MV-4-11 (cell line): ENCODE measurements at places on chromosomes 1 and 21.

GRCh38 chr1:61397495-61397894, 315.1 kb downstream of the NFIA start:
- DNase-seq = no peak

GRCh38 chr1:223628233-223629125, 37.0 kb downstream of the CAPN8 start:
- peak; percentile 19 for DNase-seq

DNA sequence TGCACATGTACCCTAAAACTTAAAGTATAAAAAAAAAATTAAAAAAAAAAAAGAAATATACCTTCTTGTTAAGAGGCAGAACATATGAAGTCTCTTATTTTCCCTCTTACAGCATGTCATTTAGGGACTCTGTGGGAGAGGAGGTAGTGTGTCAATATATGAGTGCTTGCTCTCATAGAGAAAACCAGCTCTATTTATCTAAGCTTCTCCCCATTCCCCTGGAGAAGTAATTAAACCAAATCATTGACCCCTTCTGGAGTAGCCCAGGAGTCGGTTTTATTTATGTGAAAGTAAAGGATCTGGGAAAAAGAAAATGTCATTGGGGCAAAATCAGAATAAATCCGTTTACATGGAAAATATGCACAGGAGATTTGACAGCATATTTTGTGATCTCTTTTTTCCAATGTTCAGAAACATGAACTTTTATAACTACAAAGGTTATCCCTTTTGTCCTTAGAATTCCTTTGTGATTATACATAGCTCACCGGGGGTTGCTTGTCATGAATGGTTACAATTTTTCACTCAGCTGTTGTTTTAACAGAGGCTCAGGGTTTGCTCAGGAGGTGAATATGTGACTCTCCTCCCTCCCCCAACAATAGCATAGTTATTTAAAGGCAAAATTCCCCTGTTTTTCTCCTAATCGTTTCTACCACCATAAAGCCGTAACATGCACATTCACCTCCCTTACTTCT, 114.5 kb upstream of the C1orf21 start:
- no peak for DNase-seq

DNA sequence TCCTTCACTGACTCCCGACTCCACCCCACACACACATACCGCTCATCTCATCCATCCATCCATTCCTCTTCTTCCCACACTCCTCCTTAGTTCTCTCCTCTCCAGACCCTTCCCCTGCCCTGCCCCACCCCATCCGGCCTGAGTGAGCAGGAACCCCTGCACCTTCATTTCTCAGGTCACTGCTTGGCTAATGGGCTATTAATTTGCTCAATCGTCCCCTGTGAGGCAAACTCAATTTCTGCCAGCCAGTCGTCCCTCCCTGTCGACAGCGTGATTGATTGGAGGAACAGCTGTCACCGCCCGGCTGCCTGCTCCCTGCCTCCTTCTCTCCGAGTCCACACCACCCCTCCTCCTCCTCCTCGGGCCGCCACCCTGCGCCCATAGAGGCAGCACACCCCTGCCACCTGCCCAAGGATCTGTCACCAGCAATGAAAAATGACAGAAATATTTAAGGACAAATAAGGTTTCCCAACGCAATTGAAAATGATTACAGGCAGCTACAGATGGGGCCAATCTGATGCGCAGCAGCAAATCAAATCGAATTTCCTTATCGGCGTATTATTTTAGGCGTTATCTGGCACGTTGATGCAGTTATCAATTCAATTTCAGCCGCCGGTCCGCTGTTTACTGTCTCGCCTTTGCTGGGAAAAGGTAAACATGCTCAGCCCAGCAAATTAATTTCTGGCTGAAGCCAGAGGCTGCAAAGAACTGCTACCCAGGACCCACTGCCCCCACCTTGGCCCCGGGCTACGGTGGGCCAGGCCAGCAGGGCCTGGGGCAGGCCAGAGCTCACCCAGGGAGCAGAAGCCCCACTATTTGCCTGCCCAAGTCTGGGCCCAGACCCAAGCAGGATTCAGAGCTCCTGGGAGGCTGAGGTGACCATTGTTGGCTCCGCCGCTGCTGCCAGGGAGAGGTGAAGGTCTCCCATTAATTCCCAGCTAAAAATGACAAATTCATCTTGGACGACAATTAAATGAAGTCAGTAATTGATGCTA, 71.3 kb downstream of the TMEM53 start:
- DNase-seq = no peak

DNA sequence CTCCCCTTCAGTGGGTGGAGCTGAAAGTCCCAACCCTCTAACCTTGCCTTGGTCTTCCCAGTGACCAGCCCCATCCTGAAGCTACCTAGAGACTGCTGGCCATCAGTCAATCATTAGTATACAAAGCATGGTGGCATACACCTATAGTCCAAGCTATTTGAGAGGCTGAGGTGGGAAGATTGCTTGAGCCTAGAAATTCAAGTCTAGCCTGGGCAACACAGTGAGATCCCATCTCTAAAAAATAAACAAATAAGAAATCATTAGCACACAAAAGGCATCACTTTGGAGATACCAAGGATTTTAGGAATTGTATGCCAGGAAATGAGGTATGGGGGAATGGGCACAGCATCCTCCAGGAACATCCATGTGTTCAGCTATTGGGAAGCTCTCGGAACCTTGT, 4.4 kb upstream of the IFI6 start:
- DNase-seq = no peak

DNA sequence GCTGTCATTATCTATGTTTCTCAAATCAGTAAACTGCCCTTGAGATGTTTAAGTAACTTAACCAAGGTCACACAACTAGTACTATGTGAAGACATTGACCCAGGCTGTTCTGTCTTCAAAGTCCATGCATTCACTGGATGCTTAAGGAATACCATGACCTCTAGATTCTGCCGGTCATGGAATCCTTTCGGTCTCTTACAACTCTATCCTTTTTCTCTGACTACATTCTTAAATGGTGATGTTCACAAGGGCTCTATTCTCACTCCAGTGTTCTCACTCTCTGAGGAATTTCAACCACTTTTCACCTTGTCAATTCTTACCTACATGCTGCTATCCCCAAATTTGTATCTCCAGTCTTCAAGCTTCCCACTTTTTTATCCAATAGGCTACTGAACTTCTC, 15.2 kb downstream of the CRYZ start:
- no peak for DNase-seq

DNA sequence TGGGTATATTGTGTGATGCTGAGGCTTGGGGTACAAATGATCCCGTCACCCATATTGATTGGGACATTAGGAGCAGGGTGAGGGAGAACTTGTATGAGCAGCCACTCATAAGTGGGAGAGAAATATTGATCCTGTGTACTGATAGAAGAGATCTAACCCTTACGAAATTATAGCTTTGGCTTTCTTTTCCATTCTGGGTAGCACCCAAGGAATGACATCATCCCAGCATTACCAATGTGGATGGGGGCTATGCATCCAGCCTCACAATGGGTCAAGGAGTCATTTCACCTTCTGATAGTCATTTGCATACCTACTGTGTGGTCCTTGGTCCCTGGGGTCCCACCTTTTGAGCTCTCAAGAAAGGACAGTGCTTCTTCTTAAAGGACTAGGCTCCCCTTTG, 1.9 kb upstream of the NAV1 start:
- no peak for DNase-seq

GRCh38 chr1:54888080-54888733, 1.2 kb upstream of the DHCR24 start:
- no peak for DNase-seq

- DNase-seq = no peak
Observed at GRCh38 chr1:244384066-244384465, 67.6 kb downstream of the ADSS2 start.

GRCh38 chr21:45552696-45553391, 10.6 kb upstream of the SLC19A1 start:
- no peak for DNase-seq

DNA sequence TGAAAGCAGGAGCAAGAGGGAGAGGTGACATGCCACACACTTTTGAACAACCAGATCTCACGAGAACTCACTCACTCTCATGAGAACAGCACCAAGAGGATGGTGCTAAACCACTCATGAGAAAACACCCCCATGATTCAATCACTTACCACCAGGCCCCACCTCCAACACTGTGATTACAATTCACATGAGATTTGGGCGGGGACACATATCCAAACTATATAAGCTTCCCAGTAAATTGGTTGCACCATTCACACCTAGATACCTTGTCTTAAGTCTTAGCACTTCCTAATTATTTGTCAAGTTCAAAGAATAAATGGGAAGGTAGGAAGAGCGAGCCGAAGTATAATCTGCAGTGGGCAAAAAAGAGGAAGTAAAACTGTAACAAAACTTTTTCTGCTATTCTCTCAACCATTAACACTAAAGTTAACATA, 34.3 kb downstream of the AMY1C start:
- peak; percentile 59 for DNase-seq

GRCh38 chr1:150548632-150549495, at the start of gene ADAMTSL4:
ADAMTSL4 (plus strand) TSS chr1:150549408; CDS start chr1:150552289, 2,881 bp downstream.
- peak; percentile 55 for DNase-seq

DNA sequence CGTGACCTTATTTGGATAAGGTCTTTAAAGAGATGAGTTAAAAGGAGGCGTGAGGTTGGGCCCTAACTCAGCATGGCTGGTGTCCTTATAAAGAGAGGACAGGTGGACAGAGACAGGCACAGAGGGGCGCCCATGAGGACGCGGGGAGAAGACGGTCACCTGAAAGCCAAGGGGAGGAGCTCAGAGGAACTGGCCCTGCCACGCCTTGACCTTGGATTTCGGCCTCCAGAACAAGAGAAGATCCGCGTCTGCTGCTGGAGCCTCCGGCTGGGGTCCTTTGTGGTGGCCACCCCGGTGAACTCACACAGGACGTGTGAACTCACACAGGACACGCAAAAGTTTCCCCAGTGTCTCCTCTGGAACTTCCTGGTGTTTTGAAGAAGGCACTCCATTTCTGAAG, 122.7 kb downstream of the SIK1 start:
- DNase-seq = no peak

GRCh38 chr1:2204415-2205190, 10.0 kb upstream of the FAAP20 start:
- peak; percentile 60 for DNase-seq
